ENCODE measurements at places on chromosomes 6 and 20.

- no peak for DNase-seq
These were observed 335.0 kb upstream of the KCNQ5 start for GRCh38 chr6:72286911-72287311.

- no peak for DNase-seq
These were observed 140.3 kb downstream of the TENT5A start for GRCh38 chr6:81612136-81612535.

GRCh38 chr6:20044883-20045282, 167.4 kb downstream of the MBOAT1 start:
- no peak for DNase-seq

- DNase-seq, result no peak
These were observed 297.9 kb upstream of the RIMS1 start for GRCh38 chr6:71588490-71588889.

DNA sequence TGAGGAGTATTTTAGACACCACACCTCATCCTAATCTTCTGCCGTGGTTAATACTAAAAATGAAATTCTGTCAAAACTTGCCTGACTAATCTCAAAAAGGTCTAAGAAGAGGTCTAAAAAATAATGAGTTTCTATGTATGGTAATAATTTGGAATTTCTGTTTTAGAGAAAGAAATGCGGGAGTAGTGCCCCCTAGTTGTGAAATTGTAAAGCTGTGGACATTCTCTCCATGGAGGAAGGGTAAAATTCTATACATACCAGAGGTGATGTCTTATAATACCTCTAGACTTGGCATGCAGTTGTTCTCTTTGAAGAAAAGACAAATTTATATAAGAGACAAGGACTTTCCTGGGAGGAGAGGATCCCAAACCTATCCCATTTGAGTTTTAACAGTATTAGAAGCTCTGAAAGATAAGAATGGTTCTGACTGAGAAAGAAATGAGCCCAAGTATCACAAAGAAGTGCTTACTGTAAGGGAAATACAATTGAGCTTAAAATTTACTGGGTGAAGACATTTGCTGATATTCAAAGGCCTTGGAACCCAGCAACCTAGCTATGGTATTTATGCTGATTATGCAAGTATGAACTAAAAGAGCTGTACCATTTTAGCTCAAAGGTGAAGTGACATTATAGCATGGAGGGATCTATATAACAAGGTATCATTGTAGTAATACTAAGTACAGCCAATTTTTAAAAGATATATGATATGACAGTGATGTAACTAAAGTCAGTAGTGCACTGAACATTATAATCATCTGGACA, 5.1 kb upstream of the EPHA7 start:
- DNase-seq, result no peak

DNA sequence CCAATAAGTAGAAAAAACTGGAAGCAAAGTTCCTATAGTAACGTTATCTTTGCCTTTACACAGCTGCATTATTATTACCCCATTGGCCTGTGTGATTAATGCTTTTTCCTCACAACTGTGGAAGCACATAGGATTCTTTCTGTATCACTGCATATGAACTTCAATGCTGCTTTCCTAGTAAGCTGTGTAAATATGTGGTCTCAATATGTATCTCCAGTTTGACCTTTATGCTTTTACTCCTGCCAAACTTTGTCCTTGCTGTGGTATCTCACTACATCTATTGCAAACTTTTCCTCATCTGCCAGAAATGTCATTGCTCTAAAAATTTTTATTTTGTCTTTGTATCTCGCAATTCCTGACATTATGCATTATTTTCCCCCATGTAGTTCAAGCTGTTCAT, 168.6 kb downstream of the ZFAND3 start:
- no peak for DNase-seq

- DNase-seq, result no peak
These were observed 77.5 kb upstream of the NT5E start for GRCh38 chr6:85372188-85372914.

DNA sequence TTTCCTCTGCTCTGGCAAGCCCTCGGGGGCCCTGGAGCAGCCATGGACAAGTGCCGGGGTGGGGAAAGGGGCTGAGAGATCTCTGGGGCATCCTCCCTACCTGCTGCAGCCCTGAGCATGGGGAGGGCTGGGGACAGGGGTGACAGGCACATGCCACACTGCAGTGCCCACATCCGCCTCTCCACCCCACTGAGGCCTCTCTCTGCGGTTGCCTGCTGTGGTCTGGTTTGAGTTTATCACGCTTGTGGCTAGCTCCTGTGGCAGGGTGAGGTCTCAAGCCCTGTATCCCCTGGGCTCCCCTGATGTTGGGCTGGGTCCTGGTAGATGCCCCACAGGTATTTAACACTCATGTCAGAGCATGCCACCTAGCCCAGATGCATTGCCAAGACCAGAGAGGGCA, 52.9 kb upstream of the MLN start:
- no peak for DNase-seq

DNA sequence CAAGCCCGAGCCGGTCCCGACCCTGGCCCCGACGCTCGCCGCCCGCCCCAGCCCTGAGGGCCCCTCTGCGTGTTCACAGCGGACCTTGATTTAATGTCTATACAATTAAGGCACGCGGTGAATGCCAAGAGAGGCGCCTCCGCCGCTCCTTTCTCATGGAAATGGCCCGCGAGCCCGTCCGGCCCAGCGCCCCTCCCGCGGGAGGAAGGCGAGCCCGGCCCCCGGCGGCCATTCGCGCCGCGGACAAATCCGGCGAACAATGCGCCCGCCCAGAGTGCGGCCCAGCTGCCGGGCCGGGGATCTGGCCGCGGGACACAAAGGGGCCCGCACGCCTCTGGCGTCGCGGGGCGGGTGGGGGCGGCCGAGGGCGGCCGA, 37.5 kb downstream of the YTHDF1 start:
- DNase-seq, result no peak

Data from NCI-H748 treated with DMSO at 0.1 percent for 48 hours (cell line).